Activated naive CD4-positive, alpha-beta T cell treated with Interleukin-2 at 50 U/mL for 16 hours (primary cell): ENCODE measurements at places on chromosomes 1 and 21.

DNA sequence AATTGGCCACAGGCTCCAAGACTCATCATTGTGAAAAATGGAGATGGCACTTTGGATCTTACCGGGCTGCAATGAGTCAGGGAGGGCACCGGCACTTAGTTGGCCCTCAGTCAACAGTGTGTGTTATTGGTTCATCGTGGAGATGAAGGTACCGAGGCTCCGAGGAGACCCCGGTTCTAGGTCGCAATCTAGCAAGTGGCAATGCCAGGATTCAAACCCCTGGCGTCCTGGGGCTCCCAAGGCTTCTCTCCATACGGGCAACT lies 49.0 kb upstream of the ACOT11 start:
- no peak for DNase-seq

DNA sequence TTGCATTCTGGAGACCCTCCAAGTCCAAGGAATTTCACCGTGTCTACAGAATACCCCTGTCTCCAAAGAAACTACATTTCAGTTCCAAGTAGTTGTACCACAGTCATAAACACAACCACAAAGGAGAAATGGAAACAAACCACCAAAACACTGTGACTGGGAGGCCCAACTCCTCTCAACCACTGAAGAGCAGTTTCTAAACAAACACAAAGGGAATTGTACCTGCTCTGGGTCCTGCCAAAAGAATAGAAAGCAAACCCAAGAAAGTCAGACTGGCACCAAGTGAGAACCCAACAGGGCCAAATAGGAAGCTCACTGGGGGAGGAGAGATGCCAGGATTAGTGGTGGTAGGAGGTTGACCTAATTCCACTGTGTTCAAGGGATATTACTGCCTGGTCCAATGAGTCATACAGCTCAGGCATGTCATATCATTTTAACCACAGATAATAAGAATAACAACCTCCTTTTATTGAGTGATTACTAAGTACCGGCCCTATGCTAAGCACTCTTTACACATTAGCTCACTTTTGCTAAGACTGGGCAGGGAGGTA lies 123.9 kb upstream of the PPP2R5A start:
- peak; percentile 30 for DNase-seq

DNA sequence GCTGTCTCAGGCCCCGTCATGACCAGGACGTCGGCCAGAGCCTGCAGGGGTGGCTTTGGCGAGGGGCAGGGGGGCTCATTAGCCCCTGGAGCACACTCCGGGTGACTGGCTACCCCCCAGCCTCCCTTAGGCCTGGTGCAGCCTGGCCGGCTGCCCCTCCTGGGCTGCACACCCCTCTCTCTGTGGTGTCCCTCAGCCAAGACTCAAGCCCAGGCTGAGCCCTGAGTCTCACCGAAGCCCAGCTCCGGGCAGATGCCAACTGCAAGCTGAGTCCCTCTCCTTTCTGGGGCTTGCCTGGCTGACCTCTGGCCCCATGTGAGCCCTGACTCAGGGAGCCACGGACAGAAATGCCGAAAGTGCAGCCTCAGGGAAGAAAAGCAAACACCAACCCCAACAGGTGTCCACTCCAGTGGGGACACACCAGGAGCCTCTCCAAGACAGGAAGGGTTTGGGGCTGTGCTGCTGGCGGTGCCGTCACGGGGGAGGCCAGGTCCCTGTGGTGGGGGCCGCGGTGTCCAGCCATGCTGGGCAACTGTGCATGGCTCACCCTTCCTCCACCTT lies 5.3 kb upstream of the IBA57 start:
- no peak for DNase-seq

- DNase-seq, result no peak
Measured at GRCh38 chr1:74681449-74681848, 7.9 kb upstream of the ERICH3 start.

DNA sequence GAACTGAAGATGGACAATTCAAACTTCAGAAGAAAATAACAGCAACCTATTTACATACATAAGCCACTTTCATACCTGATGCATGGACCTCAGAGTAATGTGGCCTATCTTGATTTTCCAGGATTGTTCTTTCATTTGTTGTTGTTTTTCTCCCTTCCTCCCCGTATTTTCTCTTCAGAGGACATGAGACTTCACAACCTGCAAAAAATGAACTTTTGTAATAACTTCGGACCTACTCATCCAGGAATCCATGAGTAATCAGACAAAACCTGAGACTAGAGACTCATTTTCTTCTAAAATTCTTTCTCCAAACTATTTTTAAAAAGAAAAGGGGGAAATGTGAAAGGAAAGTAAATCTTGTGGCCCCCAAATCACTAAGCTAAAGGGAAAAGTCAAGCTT lies 17.6 kb upstream of the PLA2G5 start:
- no peak for DNase-seq

GRCh38 chr1:88648706-88649105 lies 35.4 kb upstream of the PKN2 start:
- no peak for DNase-seq

DNA sequence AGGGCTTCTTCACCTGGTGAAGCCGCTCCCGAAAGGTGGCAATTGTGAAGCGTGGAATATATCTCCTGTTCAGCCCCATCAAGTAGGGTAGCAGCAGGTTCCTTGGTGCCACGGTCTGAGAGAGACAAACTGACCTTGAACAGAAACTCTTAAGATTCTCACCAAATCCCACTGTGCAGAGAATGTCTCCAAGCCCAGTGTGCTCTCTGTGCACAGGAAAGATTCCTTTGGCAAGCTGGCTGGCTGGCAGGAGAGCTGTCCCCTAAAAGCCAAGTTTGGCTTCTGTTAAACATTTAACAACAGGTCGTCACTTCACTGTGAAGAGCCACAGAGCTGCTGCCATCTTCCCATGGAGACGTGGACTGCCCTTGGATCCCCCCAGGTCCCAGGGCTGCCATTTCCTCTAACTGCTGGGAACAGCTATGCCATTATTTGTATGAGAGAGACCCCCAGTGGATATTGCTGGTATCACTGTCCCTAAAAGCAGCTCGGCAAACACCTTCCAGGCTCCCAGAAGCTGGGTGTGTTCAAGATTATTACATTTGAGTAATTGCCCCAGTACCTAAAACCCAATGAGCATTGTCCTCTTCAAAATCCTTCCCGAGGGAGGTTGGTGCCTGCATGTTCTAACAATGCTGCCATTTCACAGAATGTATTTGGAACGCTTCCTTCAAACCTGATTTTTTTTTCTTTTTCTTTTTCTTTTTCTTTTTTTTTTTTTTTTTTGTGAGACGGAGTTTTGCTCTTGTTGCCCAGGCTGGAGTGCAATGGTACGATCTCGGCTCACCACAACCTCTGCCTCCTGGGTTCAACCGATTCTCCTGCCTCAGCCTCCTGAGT lies 71.8 kb downstream of the CD58 start:
- DNase-seq, result peak; percentile 30

DNA sequence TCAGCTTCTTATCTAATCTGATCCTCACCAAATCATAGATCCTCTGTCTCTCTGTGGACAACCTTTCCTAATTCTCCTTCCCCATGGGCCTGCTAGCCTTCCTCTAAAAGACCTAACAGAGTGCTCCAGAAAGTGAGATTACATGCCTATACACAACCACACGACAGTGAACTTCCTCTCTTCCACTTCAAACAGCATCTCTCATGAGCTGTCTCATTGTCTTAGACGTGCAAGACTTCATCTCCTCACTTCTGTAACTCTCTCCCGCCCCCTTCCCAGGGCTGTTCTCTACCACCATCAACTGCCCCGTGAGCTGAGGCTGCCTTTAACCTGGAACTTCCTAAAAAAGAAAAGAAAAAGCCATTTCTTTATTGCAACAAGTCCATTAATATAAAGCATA lies 14.1 kb upstream of the A3GALT2 start:
- no peak for DNase-seq

GRCh38 chr21:15943009-15943666 lies 213.4 kb downstream of the USP25 start:
- DNase-seq, result no peak

GRCh38 chr1:226939438-226940028 lies 561 bp upstream of the COQ8A start:
- DNase-seq, result peak; percentile 68

DNA sequence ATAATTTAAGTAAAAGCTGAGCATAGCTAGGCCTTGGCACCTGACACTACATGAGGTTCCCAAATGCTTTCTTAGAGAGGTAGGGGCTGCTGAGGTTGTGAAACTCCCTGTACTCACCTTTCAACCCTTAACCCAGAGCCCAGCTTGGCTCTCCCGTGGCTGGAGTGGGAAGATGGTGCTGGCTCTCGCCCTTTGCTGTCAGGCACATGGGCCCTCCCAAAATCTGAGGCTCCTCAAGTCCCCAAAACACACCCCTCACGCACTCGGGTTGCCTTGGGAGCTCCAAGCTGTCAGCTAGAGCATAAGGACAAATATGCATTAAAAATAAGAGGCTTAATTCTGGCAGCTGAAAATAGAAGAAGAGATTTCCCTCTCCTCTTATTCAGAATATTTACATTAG lies 46.7 kb upstream of the PLPPR4 start:
- no peak for DNase-seq

DNA sequence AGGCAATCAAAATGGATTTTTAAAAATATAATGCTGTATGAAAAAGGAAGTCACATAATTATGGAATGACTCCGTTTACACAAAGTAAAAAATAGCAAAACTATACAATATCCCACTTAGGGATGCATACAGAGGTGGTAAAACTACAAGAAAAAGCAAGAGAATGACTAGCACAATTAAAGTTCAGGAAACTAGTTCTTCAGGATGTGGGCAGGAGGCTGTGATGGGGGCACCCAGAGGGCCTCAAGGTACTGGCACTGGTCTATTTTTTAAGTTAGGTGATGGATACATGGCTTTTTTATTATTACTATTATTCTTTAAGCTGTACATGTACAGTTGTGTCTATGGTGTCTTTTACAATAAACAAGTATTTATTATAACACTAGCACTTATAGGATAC lies 1.4 kb upstream of the ZC3H12A start:
- DNase-seq, result no peak

DNA sequence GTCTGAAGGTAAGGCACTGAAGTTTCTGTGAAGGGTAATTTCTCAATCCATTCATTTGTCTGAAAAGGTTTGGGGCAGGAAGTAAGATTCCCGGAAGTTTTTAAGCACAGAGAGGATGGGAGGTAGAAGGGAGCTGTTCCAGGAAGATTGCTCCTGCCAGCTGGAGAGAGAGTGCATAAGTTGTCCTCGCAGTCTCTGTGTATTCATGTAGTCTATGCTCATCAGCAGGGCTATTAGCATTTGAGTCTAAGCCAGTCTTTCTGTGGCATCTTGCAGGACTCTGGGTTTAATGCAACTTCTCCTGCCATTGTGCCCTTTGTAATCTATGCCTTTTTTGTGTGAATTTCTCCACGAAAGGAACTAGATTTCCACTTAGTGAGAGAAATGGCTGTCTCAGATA lies 140.8 kb upstream of the FGGY start:
- no peak for DNase-seq

DNA sequence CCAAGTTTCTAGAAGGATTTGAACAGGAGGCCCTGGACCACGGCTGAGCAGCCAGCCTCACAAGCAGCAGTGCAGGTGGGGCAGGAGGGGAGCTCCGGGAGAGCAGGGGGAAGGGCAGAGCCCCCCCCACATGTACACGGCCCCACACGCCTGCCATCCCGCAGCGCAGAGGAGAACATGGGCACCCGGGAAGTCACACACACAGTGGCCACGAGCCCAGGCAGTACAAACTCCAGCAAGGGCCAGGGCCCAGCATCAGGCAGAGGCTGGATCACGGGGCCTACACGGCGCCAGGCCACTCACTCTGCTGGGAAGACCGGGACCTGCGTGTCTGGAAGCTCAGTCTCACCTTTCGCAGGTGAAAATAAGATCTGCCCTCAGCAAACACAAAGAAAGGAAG lies 5.2 kb downstream of the SUMO3 start:
- no peak for DNase-seq

DNA sequence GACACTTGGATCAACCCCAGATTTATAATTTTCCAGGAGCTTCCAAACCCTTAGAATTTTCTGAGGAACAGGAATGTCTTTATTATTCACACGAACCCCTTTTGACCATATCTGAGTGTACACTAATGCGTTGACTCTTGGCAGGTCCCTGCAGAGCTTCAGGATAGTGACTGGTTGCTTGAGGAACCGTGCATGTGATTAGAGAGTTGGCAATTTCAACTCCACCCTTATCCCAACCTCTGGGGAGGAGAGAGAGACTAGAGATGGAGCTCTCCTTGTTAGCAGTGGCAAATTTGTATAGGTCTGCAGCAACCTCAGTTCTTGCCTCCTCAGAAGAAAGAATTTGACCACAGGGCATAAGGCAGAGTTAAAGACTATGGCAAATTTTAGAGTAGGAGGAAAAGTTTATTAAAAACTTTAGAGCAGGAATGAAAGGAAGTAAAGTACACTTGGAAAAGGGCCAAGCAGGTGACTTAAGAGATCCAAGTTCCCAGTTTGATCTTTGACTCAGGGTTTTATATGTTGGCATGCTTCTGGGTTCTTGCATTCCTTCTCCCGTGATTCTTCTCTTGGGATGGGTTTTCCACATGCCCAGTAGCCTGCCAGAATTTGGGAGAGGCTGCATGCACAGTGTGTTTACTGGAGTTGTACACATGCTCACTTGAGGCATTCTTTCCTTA lies 93.8 kb upstream of the ETV3 start:
- no peak for DNase-seq

DNA sequence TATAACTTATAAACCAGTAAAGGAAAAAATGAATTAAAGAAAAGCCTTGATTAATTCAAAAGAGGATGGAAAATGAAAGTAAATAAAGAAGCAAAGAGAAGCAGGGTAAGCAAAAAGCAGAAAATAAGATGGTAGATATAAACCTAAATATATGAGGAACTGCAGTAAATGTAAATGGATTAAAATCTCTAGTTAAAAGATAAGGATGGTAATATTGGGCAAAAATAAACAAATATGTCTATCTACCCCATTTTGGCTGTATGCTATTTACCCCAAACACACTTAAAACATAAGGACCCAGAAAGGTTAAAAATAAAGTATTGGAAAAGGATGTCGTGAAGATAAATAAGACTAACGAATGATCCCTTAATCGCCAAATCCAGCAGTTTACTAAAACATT lies 161.9 kb downstream of the FOXD2 start:
- DNase-seq, result no peak

DNA sequence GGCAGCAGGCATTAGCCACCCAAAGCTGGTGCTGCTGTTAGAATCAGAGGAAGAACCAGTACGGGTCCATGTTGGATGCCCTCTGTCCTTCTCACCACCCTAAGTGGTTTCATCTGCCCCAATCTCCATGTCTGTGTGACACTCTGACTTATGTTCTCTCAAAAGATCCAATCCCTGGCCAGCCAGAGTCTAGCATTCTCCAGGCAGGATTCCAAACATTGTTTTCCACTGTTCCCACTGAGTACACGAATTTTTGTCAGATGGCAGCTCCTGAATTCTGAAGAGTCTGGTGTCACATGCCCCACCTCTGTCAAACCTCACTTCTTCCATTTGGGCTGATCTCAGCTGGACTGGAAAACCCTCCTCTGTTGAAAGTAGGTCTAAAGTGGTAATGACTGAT lies 166.0 kb downstream of the DISC1 start:
- no peak for DNase-seq
